ENCODE measurements at places on chromosomes 2 and 18. TPM values are rescaled to one million over a fixed set of nuclear protein-coding genes. Genes with fewer than 3 reads are reported as not detected.

C2orf78 gene
- total RNA-seq = not detected

- DNase-seq = no peak
These were observed 567.2 kb downstream of the SATB2 start for GRCh38 chr2:198890490-198890889.

- no peak for DNase-seq
These were observed 66.4 kb upstream of the TGFA start for GRCh38 chr2:70620020-70620419.

GRCh38 chr18:7691206-7691605 is 124.1 kb downstream of the PTPRM start:
- DNase-seq = no peak

LINC00305 gene
- not detected for total RNA-seq

DNA sequence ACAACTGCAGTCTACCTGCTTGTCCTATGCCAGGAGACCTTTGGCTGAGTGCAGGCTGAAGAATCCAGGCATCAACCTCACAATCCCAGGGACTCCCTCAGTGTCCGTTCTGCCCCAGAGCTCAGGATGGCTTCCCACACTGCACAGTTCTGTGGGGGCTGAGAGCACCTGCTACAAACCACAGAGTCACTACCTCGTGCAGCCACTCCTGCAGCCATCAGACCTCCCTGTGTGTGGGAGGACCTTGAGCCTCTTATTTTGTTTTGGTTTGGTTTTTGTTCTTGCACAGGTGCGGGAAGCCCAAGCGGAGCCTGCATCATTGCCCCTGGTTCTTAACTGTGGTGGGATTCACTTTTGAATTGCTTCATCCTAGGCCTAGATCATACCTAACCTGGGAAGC is 31.0 kb downstream of the NAT8 start:
- no peak for DNase-seq

DNA sequence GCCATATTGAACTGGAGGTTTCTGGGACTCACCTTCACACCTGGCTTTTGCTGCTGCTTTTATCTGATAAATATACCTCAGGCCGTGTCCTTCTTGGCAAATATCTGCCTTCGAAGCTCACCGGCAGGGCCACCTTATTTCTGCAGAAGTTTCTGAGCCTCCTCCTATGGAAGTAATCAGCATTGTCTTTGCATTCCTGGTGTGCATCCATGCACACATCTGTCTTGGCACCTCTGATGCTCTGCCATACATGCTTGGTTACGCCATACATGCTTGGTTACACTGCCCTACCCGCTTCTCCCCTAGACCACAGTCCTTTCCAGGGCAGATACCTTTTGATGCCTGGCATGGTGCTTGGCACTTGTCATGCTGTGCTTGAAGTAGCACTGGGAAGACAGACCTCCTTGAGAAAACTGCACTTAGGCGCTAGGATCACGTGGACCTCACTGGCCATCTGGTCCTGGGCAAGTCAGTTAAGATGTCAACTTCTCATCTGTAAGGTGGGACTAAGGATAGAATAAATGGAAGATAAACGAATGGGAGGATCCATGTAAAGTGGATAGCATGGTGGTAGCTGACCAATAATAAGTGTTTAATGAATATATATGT is 66.8 kb downstream of the ZNF236 start:
- DNase-seq = no peak

DNA sequence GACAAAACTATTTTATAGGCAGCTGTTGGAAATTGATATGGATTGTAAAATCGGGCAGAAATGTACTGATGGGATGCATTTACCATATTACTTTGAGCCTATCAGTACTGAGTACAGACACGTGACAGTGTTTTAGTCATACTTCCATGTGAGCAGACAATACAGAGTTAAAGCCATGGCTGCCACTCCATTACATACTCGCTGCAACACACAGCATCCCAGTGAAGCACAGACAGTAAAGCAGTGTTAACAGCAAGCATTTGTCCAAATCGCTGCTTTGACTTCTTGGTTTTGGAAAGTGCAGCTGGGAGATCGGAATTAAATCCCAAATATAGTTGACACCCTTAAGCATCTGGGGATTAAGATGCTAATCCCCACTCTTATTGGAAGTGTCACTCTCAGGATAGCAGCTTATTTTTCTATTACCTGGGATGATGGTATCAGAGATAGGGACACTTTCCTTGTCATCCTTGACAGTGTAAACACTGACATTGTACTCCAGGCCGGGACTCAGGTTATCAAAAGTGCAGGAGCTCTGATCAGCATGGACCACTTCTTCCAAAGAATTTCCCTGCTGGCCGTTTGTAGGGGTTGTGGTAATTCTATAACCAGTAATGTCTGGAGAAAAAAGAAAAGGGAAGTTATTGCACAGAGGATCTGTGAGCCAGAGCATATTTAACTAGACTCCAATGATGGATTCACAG is 41.6 kb downstream of the FN1 start:
- no peak for DNase-seq

MAP3K19 gene
- total RNA-seq = not detected

LCT gene
- total RNA-seq = 0.12 TPM

VWC2L gene
- total RNA-seq = not detected

PRKAG3 gene
- not detected for total RNA-seq

DNA sequence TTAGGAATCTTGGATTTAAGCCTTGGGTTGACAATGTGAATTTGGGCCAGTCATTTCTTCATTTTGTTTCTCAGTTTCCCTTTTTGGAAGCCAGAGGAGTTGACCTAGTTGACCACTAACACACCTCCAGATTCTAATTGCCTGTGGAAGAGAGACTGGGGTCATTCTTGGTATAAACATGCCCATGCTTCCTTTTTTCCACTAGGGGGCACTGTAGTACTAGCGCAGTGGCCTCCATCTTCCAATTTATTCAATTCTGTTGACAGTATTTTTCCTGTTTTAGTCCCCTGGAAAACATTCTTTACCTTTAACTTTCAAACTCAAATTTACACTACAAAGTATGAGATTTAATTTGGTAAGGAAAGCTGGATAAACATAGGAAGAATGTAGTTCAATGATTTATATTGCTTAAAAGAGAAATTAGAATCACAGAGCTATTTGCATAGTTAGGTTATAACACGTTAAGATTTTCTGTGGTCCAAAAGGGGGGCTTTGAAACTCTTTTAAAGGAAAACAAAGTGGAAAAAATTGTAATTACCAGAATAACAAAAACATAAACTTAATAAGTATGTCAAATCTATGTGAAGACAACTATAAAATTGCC is 57.5 kb upstream of the AGPS start:
- DNase-seq = no peak

DNA sequence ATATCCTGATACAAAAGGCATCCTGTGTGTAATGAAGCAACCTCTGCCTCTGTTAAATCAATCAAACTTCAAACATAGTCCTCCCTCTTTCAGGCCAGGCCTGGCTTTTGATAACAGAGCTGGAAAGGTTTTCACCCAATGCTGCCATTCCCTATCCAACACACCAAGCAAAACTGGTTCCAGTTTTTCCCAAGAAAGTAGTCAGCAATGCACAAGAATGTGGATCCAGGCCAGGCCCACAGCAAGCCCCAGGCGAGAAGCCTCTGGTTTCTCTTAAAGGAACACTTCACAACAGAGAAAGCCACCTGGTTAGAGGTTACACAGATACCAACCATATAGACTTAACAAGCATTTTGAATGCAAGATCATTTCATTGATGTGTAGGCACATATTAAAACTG is 49.2 kb upstream of the CCDC150 start:
- DNase-seq = no peak

CCBE1 gene
- total RNA-seq = 3.1 TPM

FZD7 gene
- 2.3 TPM for total RNA-seq

- peak; percentile 15 for DNase-seq
These were observed 186.3 kb downstream of the MYCN start for GRCh38 chr2:16126517-16127275.

GPR39 gene
- total RNA-seq = 12.3 TPM

- DNase-seq = peak; percentile 51
These were observed 479 bp downstream of the RNMT start for GRCh38 chr18:13726972-13727331.

NLRC4 gene
- total RNA-seq = 0.22 TPM

DNA sequence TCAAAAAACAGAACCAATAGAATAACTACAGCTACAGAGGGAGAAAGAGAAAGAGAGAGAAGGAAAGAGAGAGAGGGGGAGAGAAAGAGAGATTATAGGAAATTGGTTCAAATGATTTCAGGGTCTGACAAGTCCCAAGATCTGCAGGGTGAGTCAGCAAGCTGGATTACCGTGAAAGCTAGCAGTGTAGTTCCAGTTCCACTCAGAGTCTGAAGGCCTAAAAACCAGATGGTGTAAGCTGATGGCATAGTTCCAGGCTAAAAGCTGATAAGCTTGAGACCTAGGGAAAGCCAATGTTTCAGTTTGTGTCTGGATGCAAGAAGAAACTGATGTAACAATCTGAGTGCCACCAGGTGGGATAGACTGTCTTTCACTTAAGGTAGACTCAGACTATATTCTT is 397.7 kb downstream of the TRIB2 start:
- DNase-seq = no peak

DNA sequence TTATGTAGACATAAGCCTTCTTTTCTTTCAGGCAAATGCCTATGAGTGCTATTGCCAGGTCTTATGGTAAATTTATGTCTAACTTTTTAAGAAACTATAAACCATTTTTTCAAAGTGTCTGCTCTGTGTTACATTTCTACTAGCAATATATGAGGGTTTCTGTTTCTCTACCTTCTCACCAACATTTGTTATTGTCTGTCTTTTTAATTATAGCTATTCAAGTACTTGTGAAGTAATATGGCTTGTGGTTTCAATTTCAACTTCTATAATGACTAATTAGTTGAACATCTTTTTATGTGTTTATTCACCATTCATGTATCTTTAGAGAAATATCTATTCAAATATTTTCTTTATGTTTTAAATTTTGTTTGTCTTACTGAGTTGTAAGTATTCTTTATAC is 213.1 kb upstream of the MC4R start:
- DNase-seq = no peak

HJURP gene
- total RNA-seq = 40.8 TPM

DNA sequence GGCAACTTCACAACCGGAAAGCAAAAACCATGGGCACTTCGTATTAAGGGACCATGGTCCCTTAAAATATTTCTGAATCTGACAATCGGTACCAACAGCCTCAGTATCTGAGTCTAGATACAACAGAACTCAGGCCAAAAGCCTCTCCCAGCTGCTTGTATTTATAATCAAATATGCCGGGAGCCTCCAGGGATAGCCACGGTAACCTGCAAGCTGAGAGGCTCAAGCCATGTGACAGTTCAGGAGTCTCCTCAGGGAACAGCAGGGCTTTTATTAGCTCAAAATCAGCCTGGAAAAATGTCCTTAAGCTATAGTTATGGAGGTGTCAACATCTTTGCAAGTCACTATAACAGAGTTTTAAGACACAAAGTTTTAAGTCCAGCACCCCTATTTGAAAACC is 352.8 kb upstream of the GYPC start:
- no peak for DNase-seq

SERPINB7 gene
- total RNA-seq = not detected

DNA sequence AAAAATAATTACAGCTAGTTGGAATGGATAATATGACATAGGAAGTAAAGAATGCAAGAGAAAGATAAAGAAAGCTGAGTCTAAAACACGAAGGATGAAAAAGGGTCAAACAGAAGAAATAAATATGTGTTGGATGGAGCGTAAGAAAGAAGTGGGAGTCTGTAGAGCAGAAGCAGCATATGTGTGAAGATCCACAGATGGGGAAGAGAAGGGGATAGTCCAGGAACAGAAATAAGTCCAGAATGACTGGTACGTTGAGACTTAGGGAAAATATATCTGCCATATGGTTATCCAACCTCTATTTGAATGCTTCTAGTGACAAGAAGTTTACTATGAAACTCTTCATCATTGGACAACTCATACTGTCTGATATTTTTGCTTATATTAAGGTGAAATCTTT is 18.0 kb downstream of the ABCA12 start:
- no peak for DNase-seq

DNA sequence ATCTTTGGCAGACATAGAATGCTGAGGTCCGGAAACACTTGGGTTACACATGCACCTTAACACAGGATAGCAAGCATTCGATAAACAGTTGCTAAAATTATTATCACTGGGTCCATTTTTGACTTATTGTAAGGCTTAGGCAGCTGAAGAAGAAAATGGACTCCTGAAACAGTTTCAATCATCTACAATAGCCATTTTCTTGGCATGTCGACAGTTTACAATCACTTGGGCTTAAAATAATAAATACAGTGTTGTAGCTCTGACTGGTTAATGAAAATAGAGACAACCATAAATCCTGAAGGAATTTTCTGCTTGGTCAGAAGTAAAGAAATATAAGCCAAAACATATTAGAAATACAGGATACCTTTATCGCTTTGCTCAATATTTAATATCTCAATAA is 169.2 kb downstream of the XIRP2 start:
- DNase-seq = no peak

GRB14 gene
- total RNA-seq = 1.7 TPM

DNA sequence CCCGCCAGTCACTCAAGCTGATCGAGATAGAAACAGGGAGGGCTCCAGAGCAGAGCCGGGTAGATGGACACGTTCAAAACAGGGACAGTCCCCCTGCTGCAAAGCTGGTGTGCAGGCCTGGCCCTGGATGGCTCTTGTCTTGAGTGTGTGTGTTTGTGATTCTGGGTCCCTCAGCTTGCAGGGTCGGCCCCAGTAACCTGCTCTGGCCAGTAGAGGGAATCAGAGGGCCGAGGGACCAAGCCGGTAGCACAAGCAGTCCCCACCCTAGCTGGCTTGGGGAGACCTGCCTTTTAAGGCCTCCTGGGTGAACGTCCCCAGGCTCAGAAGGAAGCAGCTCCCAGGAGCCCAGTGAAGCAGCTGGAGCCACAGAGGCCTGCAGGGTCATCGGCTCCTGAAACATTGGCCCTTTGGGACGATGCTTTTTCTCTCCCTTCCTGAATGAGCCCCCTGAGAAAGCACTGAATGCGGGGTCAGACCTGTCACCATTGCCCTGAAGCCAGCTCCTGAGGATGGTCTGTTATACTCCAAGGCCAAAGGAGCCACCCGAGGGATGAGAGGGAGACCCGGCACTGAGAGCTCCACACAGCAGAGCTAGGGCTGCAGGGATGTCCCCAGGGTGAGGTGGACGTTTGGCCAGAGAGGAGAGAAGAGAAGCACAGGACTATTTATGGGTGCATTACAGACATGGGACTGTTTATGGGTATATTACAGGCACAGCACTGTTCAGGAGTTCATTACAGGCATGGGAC is 15.4 kb upstream of the MLPH start:
- DNase-seq = no peak

SERPINB3 gene
- not detected for total RNA-seq

- no peak for DNase-seq
These were observed 438 bp upstream of the MAB21L4 start for GRCh38 chr2:240896394-240896793.

DNA sequence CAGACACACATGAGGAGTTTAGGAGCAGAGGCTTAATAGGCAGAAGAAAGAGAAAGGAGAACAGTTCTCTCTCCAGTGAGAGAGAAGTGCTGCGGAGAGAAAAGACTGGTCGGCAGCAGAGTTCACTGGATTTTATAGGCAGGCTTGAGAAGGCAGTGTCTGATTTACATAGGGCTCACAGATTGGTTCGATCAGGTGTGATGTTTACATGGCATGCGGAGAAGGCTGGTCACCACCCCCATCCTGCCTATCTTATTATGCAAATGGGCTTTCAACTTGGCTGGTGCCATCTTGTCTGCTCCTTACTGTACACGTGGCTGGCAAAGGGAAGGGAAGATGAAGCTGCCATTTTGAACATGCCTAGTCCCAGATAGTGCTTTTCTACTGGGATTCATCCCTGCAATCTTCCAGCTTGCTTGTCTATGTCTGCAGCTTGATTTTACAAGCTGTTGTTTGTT is 113.4 kb downstream of the AP1S3 start:
- DNase-seq = no peak

- DNase-seq = no peak
These were observed 59.7 kb downstream of the SMAD4 start for GRCh38 chr18:51089691-51090090.

GRCh38 chr2:99278793-99279291 is 22.2 kb downstream of the LYG1 start:
- no peak for DNase-seq
